H9 (cell line): ENCODE measurements at places on chromosomes 7 and 10. TPM values are rescaled to one million over a fixed set of nuclear protein-coding genes. Genes with fewer than 3 reads are reported as not detected.

DNA sequence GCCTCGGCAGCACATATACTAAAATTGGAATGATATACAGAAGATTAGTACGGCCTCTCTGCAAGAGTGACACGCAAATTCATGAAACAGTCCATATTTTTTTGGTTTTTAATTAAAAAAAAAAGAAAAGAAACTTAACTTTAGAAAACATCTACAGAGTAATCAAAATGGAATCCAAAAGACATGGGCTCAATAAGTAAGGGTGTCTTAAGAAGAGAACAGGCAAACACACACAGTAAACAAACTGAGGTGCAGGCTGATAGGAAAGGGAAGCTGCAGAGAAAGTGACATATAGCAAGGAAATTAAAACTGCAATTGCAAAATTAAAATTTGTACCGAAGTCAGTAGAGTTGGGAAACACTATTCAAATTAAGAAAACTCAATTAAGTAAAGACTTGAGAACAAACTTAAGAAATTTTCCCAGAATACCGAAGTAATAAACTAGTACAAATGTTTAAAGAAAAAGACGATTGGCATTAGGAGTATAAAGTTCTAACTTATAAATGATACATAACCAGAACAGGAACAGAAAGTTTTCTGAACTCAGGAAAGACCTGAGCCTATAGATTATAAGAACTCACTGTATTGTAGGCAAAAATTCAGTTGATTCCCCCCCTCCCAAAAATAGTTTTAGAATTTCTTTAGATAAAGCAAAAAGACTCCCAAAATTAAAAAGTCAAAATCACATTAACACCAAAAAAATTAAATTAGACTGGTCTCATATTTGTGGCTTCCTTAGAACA, 16.3 kb downstream of the MTPN start:
- H3K27ac ChIP-seq, result no peak overlapping the region
- no peak overlapping the region for H3K4me3 ChIP-seq
- H3K27me3 ChIP-seq, result no peaks in the 10 kb centered on the region
- no peak for DNase-seq

DNA sequence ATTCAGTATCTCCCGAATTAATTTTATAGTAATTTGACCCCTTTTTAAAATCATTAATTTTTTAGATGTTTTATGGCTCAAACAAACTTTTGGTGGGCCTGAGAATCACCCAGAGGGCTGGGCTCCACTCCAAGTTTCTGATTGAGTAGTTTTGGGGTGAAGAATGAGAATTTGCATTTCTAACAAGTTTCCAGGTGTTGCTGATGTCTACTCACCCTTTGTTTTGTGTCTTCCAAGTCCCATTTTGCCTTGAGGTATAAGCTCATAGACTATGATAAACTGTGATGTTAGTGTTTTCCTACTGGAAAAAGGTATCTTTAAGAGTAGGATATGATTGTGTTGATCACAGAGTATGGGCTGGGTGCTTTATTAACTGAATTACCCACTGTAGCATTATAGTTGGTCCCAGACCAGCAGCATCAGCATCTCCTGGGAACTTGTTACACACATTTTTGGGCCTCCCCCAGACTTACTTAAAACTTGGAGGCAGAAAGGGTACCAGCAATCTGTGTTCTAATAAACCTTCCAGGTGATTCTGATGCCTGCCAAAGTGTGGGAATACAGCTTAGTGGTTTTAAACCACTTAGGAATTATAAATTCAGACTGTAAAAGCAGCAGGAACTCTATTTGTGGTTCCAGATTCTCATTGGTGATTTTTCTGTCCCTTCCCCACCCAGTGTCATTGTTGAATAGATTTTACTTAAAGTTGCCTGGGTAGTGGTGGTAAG, 19.1 kb downstream of the ZNRF2 start:
- H3K36me3 ChIP-seq, result no peaks in the 10 kb centered on the region
- H3K4me3 ChIP-seq, result no peak overlapping the region
- H3K27me3 ChIP-seq, result no peaks in the 10 kb centered on the region
- no peak for DNase-seq
- no peak overlapping the region for H3K27ac ChIP-seq

- DNase-seq, result no peak
- H3K36me3 ChIP-seq, result 0 out of 2 replicates have a peak, but pooled peaks cover under 1% of the 10 kb centered on the region
- H3K4me3 ChIP-seq, result no peak overlapping the region
- H3K4me1 ChIP-seq, result no peaks in the 10 kb centered on the region
- H3K27me3 ChIP-seq, result no peaks in the 10 kb centered on the region
Measured at GRCh38 chr10:77970869-77971803, 44.6 kb upstream of the DLG5 start.

DNA sequence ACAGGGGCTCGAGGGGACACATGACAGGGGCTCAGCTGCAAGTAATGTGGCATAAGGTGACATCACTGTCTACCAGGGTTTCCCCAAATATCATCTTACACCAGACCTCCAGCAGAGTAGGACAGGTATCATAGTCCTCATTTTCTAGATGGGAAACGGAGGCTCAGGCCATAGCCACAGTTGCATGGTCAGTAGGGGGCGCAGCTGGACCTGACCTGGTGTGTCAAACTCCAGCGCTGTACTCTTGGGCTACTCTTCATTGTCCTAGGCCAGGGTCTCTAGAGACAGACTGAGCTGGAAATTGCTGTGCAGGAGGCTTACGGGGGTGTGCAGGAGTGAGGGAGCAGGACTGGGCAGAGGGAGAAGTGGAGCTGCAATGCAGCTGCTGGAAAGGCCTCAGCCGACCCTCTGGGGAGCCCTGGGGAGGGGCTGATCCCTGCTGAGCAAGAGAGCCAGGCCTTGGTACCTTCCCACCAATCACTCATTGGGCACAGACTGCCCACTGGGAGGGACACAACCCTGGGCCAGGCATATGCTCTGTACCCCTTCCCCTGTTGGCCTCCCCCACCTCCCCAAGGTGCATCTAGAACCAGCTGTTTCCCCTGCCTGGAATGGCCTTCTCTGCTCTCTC, 89.9 kb downstream of the CDH23 start:
- peaks cover 20% of the 10 kb centered on the region for H3K36me3 ChIP-seq
- DNase-seq, result peak; percentile 81
- no peak overlapping the region for H3K4me3 ChIP-seq
- H3K27me3 ChIP-seq, result no peaks in the 10 kb centered on the region
- H3K4me1 ChIP-seq, result no peaks in the 10 kb centered on the region

- DNase-seq, result no peak
- H3K27ac ChIP-seq, result no peak overlapping the region
- no peaks in the 10 kb centered on the region for H3K36me3 ChIP-seq
- H3K27me3 ChIP-seq, result no peaks in the 10 kb centered on the region
Measured at GRCh38 chr10:133009218-133009950, 67.0 kb upstream of the CFAP46 start.

The OSBPL3 gene
- total RNA-seq, result 8.5 and 8.6 TPM in 2 replicates
